Stimulated activated CD4-positive, alpha-beta T cell treated with anti-CD3 and anti-CD28 coated beads, Interleukin-1b, Interleukin-23, amount 100 ng/mL, for 1 hour (primary cell): ENCODE measurements at places on chromosomes 5 and 9.

DNA sequence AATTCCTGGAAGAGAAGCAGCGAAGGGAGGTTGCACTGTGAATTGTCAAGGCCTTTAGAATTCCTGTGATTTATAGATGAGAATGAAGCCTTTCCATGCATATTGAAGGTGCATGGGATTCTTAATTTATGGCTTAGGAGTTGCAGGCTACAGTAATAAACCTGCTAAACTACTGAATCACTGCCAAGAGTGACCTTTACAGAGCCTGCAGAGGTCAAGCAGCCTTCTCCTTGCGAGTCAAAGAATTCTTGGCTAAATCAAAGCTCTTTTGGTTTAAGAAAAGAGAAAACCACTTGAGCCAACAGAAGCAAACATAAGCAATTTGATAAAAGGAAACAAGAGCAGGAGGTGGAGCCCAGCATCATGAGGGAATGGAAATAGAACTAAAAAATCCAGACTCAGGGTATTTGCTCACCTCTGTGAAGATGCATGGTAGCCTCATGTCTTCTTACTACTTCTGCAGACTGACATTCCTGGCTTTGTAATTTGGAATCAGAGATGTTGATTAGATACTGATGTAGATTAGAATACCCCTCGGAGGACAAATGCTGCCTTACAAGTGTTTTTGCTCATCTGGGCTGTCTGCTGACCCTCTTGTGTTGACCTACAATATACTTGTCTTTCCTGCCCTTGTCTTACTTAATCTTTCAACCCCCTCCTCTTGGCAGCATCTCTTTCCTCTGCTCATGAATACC is 90.3 kb upstream of the IFNK start:
- no peak for DNase-seq

DNA sequence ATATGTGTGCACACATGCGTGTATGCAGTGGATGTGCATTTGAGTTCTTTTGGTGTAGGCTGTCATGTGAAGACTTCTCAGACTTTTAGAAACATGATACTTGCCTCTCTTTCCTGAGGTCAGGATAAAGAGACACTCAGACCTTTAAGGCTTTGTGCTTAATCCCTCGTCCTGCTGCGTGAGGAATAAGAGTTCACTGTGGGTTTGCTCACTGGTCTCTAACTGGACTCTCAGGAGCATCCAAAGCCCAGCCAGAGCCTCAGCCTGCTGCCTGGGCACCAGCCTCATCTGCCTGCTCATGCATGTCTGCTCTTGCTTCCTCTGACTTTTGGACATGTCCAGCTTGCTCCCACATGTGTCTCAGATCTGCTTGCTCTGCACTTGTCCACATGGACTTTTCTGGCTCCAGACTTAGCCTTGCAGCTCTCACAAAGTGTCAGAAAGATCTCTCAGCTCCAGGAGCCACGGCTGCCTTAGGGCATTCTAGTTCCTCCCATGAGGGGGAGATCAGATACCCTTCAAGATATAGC is 65.1 kb upstream of the ZNF366 start:
- DNase-seq, result no peak

DNA sequence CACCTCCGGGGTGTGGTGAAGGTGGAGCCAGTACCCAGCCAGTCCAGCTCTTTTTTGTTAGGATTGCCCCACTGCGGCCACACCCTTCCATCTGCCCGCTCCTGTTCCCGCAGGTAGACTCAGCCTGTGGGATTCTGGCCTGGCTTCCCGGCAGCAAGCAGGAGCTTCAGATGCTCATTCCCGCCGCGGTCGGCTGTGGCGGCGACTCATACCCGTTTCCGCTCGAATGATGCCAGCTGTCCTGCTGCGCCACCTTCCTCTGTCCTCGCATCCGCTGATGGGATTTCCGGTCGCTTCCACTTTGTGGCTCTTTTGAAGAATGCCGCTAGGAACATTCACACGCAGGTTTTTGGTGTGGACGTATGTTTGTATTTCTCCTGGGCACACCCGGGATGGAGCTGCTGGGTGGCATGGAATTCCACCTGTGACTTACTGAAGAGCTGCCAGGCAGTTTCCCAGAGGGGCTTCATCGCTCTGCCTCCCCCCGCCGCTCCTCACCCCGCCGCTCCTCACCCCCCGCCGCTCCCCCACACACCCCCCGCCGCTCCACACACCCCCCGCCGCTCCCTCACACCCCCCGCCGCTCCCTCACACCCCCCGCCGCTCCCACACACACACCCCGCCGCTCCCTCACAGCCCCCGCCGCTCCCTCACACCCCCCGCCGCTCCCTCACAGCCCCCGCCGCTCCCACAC is 60.3 kb downstream of the TENT4A start:
- DNase-seq, result no peak

DNA sequence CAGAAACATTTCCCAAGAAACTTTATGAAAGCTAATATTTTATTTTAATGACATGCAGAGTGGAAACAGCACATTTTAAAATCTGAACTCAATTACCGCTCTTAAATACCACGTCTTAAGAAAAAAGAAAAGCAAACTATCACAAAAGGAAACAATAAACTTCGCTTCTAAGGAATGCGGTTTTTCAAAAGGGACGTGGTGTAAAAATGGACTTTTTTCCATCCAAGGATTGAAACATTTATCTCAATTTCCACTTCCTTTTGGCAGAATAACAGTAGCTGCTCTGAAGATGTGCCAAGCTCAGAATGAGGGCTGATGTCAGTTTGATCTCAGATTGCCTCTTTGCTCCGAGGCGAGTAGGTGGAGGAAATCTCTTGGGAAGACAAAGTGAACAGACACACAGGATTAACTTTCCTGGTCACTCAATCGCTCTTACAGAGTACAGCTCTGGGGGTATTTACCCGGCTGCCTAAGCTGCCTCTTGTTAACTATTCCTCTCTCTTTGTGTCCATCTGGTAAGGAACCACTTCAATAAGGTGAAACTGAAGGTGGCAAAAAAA is 158.5 kb downstream of the TRPM6 start:
- no peak for DNase-seq

DNA sequence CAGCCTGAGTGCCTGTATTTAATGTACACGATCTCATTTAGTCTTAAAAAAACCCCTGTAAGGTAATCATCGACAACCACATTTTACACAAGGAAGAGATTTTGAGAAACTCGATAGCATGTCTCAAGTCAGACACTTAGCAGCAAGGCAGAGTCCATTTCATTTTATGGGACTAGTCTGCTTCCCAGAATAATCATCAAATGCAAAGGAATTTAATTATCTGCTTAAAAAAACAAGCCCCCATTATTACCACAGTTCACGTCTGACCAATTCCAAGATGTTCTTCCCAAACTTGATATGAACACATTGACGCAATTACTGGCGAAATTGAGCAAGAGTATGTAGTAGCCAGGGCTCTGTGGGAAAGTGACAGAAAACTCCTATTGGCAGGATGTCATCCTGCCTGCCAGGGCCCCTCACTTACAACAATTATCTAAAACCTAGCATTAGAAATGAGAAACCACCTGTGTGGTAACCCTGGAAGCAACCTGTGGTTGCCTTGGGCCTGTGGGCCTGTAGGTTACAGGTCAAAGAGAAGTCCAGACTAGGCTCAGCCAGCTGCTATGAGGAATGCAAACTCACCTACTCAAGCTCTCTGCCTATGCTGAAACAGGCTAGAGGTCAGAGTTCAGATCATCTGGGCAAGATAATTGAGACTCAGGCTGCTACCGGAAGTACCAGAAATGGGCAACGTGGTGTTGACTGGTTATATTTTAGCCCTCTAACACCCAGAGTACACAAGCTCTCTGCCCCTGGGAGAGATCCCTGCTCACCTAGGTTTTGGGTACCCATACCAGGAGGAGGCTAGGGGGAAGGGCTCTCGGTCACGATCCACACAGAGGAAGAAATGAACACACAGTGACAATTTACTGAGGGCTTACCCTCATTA is 1.6 kb downstream of the B4GALT1 start:
- no peak for DNase-seq

GRCh38 chr9:129639756-129640085 is 2.2 kb downstream of the ASB6 start:
- DNase-seq, result no peak

- no peak for DNase-seq
These were observed 503 bp downstream of the SEMA4D start for GRCh38 chr9:89497257-89497963.

GRCh38 chr5:9348401-9348996 is 197.4 kb downstream of the SEMA5A start:
- no peak for DNase-seq

DNA sequence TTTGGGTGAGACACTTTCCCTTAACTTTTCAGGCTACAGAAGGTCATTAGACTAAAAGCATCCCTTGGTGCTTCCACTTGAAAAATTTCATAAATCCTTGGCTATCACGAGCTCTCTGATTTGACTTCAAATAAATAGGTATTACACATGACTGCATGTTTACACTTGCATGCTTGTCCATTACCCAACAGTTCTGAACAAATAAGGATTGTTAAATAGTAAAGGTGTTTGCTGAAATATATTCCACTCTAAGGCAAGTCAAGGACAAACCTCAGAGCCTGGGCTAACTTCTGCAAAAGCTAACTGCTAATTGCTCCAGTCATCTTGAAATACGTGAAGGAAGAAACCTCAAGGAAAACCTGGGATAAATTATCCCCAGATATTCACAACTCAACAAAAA is 14.5 kb downstream of the FBXW2 start:
- no peak for DNase-seq

DNA sequence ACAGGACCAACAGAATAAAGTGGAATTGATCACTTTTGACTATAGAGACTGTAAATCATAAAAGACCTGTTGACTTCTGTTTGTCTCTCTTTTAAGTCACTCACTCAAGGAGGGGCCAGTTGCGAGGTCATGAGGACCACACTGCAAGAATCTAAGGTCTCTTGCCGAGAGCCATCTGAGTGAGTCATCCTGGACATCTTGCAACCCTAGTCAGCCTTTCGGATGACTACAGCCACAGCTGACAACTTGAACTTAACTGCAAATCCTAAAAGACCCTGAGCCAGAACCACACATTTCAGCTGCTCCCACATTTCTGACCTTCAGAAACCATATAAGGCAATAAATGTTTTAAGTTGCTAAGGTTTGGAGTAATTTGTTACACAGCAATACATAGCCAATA is 129.7 kb upstream of the RAD23B start:
- no peak for DNase-seq

DNA sequence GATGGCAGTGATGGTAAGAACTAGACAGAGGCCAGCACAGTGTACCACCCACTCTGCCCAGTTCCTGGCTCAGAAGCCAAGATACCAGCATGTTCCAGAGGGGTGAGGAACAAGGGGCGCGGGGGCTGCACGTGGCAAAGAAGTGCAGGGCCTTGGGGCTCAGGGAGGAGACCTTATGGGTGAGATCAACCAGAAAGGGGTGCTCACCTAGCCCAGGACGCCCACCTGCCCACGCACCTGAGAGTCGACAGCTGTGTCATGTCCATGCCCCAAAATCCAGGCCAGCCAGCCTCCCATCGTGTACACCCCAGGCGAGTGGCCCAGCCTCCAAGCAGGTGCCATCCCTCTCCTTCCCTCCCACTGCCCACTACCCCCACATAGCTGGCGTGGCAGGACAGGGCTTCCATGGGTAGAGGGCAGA is 34.9 kb downstream of the BICD2 start:
- no peak for DNase-seq

- no peak for DNase-seq
These were observed 58.0 kb downstream of the GDA start for GRCh38 chr9:72207278-72207677.

DNA sequence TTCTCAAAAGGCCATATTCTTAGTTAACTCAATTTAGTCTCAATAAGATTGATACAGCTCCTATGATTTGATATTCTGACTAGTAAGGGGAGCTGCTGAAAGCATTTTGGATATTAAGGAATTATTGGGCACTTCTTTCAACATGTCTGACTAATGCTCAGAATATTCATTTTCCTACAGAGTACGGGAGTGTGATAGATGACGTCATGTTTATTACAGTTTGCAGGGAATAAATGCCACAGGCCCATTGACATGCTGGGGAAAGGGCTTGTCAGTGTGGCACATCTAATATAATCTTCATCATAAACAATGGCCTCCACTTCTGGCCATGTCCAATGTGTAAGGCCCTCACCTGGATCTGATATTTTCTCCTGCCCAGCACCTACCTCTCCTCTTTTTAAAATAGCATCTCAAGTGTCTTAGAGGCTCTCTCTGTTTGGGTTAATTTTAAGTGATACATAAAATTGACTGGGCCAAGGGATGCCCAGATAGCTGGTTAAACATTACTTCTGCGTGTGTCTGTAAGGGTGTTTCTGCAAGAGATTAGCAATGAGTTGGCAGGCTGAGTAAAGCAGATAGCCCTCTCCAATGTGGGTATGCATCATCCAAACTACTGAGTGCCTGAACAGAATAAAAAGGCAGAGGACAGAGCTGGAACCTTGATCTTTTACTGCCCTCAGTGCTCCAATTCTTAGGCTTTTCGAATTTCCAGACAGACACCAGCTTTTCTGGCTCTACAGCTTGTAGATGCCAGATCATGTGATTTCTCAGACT is 99.3 kb downstream of the SLC24A2 start:
- no peak for DNase-seq

DNA sequence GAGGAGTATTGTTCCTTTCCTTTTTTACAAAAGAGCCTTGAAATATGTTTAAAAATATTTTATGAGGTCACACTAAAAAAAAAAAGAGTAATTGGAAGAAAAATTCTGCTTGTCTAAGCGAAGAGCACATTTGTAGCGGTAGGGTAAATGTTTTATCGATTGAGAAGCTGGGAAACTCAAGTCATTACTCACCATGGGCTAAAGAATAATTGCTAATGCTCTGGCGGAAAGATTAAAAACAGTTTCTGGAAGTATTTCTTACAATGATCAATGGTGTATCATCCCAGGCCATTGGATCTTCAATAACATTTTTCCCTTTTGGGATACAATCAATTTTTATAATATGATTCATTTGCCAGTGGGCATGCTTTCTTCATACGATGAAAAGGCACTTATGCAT is 450.0 kb downstream of the RASEF start:
- no peak for DNase-seq

DNA sequence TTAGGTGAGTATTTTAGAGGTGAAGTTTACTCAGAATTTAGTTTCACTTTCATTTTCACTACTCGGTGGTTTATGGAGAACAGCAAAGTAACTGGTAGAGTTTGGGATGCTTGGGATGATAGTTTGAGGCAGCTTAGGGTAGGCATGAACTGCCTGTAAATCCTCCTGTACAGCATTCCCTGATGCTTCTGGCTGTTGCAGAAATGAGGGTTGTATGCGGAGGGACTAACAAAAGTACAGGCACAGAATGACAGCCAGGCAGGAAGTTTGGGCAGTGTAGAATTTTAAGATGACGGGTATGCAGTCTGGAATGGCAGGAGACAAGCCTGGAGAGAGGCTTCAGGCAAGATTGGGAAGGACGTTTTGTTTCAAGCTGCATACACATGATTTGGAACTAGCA is 48.0 kb upstream of the FAM120AOS start:
- DNase-seq, result no peak

DNA sequence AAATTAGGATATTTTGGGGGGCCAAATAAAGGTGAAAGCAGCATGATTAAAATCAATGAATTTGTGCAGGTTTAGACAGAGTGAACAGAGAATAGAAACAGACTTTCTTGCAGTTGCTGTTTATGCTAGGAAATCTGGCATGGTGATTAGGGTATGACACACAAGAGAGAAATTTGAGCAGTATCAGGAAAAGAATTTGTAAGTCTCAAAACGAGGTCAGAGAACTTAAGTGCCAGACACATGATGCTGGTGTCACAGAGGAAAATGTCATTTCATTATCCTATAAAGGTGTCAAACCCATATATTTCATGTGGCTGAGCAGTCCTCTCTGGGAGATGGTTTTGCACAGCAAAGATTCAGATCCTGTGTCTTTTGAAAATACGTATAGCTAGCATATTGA is 15.7 kb downstream of the LVRN start:
- no peak for DNase-seq

GRCh38 chr9:83992901-83993300 is 12.3 kb downstream of the RMI1 start:
- DNase-seq, result no peak

- DNase-seq, result no peak
These were observed 197.1 kb downstream of the MEF2C start for GRCh38 chr5:88685591-88686541.
